Effector memory CD4-positive, alpha-beta T cell (primary cell): ENCODE measurements at places on chromosomes 4 and X.

- DNase-seq: no peak
These were observed 201.8 kb downstream of the SOWAHB start for GRCh38 chr4:76696109-76696508.

GRCh38 chr4:155207534-155208257 is 740 bp upstream of the NPY2R start:
- no peak for DNase-seq

DNA sequence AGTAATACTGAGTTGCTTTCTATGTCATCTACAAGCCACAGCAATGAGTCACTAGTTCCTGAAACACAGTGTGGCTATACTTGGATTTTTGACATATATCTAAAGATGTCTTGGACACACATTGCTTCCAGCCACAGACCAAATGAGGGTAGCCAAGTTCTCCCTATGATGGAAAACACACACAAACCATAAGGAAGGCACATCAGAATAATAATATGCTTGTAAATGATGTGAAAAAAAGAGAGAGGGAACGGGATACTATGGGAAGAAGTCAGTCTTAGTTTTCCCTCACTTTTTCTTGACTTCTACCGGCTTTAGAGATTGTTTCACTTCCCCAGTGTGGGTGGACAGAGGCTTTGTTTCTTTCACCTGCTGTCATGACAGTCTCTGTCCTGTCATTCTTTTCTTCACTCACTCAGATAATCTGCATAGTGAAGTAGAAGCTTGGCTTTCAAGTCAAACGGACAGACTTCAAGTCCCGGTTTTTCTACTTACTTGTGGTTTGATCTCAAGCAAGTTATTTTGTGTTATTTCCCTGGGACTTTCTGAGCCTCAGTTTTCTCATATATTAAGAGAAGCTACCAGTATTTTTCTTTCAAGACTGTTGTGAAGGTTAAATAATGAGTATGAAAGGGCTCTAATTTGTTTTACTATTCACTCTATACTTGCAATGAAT is 34.7 kb downstream of the P2RY10 start:
- no peak for DNase-seq

DNA sequence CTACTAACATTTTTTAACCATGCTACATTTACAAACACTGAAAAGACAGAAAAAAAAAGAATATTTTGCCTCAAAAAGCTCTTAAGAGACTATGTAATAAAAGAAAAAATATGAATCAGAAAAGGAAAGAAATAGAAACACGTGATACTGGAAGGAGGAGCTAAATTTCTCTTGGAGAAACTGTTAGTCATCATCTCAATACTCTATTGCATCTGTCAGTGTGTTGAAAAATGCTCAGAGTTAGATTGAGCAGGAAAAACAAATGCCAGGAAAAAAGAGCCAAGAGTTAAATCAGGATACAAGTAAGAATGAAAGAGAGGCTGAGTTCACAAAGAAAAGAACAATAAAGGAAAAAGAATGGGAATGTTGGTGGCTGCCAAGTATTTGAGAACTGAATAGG is 2.6 kb downstream of the RAB28 start:
- DNase-seq: no peak

GRCh38 chr4:3475041-3475712 is 12.1 kb downstream of the DOK7 start:
- no peak for DNase-seq

- no peak for DNase-seq
These were observed 46.8 kb downstream of the VEGFC start for GRCh38 chr4:176745902-176746301.

DNA sequence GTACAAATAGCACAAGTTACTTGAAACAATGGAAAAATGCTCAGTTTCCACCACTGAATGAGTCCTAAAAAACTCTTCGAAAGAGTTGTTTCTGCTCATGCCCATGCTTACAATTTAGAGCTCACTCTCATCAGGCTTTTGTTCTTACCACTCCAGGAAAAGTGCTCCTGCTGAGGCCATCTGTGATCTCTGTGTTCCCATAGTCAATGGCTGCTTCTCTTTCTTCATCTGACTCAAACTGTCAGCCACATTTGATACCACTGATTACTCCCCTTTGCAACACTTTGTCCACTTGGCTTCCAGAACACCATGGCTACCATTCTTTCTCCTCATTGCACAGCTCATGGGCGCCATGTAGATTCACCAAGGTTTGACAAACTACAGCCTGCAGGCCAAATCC is 80.0 kb upstream of the SLC34A2 start:
- no peak for DNase-seq

DNA sequence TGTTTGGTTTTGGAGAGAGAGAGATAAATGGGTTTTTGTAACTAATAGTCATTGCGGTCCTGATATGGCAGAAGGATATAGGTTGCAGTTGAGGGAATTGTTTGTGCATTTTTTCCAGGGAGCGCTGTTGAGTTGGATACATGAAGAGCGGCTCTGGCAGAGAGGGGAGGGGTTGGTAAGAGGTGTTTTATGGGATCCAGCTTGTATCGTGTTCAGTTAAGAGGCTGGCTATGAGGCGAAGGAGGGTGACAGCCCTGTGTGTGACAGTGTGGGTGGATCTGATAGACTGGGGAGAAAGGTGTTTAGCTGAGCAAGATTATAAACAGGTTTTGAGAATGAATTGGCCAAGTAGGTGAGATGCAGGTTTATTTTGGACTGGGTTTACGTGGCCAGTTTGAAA is 1.5 kb downstream of the SPANXN4 start:
- no peak for DNase-seq

DNA sequence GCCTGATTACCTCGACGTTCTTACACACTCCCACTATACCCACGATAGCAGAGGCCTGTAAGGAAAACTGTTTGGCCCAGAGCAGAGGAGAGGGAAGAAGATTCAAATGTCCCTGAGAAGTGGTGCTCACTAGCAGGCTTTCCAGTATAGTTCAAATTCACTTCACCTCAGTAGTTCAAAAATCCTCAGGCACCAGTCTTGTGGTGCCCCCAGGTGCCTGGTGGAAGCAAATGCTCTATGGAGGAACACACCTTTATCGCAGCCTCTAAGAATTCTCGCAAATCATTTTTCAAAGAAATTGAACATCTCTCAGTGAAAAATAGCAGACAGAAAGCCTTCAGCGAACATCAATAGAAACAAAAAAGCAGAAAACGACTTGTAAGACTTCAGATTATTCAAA is 12.2 kb upstream of the MTMR1 start:
- no peak for DNase-seq

GRCh38 chrX:119880076-119880475 is 8.4 kb downstream of the NDUFA1 start:
- no peak for DNase-seq

GRCh38 chr4:177051473-177052060 is 258.1 kb upstream of the NEIL3 start:
- DNase-seq: no peak

- DNase-seq: no peak
These were observed 103.5 kb upstream of the OTUD4 start for GRCh38 chr4:145283909-145284308.

GRCh38 chrX:41932885-41933284 is 9.5 kb upstream of the CASK start:
- DNase-seq: no peak

- no peak for DNase-seq
These were observed 690.0 kb upstream of the HS3ST1 start for GRCh38 chr4:12118651-12119213.

GRCh38 chr4:122293374-122294365 is 85.1 kb upstream of the ADAD1 start:
- DNase-seq: no peak

DNA sequence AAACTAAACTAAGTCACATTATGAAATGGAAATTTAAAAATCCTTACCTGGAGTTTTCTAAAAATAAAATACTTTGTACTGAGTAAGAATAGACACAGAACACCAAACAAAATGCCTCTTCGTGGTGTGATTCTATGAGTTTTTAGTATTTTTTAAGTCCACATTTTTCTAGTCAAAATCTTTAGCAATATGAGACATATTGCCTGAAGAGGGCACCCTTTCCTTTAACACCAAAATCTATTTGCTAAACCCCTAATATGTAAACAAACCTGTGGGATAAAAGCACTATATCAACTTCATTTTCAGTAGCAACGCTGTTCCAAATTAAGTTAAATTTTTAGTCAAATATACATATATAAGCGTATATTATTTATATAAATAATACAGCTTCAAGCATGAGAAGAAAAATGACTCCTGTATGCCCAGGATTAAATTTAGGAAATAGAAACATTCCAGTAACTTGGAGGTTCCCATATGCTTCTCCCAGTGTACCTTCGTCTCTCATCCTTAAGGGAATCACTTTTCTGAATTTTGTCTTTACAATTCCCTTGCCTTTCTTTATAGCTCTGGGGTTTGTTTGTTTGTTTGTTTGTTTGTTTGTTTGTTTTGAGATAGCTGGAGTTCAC is 23.0 kb upstream of the PGM2 start:
- no peak for DNase-seq

DNA sequence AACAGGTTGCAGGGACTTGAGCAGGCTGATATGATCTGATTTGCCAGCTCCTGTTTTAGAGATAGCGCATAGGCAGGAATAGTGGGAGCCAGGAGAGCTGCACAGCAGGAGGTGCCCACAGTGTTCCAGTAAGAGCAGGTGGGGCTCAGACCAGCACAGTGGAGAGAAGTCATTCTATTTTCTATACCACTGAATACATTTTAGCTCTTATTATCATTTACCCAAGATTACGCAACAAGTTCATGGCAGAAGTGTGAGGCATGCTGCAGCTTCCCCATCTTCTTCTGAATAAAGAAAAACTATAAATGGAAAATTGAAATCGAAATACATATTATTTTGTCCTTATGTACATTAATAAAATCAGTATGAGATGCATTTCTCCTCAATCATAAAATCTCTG is 114.7 kb upstream of the EDNRA start:
- no peak for DNase-seq

DNA sequence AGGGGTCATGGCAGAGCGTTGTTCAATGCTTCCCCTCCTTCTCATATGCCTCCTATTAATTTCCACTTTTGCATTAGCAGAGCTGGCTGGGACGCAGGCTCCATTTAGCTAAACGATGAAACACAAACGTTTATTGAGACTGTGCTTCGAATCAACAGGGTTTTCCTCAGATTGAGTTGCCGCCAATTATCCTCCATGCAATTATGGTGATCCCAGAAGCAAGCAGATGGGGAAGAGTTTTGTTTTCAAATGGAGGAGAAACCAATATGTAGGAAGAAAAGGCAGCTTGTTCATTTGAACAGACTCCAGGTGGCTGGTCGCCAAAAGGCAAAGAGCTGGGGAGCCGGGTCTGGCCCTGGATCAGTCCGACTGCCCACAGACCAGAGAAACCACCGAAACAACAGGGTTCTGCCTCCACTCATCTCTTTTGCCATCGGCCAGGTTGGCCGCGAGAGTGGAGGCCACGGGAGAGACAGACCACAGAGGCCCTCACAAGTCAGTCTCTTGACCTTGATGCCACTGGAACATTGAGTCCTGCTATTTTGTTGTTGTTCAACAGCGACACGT is 184.8 kb downstream of the GBA3 start:
- DNase-seq: no peak

DNA sequence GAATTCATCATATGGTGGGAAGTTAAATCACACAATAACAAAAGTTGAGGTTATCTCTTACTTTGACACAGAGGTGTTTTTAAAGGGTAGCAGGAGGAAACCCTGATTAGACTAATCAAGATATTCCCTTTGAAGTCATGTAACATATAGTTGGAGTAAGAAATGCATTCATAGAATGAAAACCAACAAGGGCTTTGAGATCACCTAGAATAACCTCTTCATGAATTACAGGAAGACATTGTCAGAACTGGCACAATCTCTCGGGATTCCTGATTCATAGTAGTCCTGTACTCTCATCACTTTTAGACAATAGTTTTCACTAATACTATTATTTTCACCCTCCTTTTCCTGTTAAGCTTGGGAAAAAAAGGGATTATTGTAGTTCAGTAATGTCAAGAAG is 170.2 kb downstream of the PPP3CA start:
- no peak for DNase-seq

GRCh38 chr4:165656829-165657490 is 216.1 kb upstream of the TLL1 start:
- no peak for DNase-seq

GRCh38 chrX:45632506-45632905 is 431.8 kb upstream of the DIPK2B start:
- no peak for DNase-seq

GRCh38 chr4:74772783-74773182 is 21.5 kb downstream of the BTC start:
- no peak for DNase-seq
